ENCODE measurements at places on chromosomes 5 and 9.

DNA sequence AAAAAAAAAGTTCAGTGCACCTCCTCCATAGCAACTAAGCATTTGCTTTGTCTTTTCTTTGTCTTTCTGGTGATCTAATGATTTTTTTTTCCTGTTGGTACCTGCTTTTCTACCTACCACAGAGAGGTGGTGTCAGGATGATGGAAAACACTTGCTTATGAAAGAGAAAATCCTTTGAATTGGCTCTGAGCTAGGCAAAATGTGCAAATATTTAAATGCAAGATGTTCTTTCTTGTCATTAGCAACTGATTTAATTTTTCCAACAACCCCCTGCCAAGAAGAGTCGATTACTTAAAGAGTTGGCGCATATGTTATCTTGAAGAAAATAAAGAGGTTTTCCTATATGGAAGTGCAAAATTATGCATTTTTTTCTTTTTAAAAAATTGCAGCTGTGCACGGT, 37.7 kb downstream of the TNC start:
- no peak for DNase-seq

GRCh38 chr5:65858316-65858715, 68.1 kb upstream of the ERBIN start:
- no peak for DNase-seq

DNA sequence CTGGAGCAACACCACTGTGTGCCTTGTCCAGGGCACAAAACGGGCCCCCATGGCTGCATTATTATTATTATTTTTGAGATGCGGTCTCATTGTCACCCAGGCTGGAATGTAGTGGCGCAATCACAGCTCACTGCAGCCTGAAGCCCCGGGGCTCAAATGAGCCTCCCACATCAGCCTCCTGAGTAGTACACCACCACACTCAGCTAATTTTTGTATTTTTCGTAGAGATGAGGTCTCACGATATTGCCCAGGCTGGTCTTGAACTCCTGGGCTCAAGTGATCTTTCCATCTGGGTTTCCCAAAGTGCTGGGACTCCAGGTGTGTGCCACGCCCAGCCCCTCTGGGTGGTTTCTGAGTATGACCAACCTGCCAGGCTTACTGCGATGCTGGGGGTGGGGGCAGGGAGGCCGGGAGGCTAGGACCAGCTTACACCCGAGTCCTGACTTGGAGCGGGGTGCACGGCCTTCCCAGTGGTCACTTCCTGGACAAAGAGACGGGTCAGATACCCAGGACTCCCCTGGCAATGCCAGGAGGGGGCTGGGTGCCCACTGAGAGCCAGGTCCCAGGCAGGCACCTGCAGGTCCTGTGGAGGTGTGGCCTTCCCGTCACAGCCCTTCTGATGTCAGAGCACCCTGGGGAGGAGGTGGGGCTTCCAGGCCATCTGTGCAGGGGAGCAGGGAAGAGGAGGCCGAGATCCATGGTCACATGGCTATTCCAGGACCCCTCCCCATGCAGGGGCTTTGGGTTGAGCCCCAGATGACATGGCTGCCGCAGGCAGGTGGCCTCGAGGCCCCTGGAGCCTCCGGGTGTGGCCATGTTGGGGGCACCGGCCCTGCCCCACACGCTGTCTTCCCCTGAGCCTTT, 8.3 kb upstream of the NRARP start:
- DNase-seq: no peak

DNA sequence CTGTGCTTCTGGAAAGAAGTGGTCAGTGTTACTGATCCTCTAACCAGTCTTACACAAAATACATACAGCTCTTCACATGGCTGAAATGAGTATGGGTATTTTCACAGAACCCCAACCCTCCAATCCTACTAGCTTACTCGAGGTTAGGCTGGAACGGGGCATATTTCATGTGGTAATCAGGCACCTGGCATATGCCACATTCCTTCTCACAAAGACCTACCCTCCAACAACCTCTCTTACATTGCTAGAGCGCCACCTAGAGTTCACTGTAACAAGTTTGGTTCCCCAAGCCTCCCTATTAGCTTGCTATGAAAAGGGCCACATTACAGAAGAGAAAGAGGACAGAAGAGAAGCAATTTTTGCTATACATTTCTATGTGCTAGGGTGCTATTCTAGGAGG, 597.3 kb downstream of the PRELID2 start:
- DNase-seq: no peak

DNA sequence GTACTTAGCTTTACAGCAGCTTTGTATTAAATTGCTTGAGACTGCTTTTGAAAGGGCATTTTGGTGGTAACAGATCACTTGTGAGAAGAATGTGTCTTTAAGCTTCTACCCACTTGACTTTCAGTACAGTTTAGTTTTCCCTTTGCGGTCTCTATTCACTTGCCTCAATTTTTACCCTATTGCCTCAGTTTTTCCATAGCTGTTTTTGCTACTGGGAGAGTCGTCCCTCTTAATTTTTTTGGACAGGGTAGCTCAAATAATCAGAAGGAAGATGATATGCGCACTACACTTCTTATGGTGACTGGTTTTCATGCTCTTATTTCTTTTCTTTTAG, 18.8 kb downstream of the UGCG start:
- no peak for DNase-seq

DNA sequence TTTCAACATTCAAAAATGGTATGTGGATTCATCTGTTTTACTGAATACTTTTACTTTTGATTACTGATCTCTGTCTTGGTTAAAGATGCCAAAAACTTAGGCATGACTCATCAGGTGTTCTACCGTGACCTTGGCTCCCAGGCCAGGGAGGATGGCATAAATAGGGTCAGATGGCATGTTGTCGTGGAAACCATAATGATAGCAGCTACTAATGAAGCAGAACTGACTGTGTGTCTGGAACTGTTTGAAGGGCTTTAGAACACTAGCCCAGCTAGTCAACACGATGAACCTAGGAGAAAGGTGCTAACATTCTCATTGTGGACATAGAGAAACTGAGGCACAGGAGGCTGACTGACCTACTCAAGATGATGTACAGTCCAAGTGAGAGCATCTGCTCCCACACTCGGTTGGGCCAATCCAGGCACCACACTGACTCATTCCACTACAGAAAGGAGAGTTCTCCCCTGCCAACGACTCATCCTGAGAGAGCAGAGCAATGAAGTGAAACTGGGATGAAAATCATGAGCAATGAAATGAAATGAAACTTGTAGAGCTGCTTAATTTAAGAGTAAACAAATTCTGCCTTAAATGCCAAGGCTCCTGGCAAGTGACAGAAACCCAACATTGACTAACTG, 116.0 kb downstream of the TENT4A start:
- no peak for DNase-seq

DNA sequence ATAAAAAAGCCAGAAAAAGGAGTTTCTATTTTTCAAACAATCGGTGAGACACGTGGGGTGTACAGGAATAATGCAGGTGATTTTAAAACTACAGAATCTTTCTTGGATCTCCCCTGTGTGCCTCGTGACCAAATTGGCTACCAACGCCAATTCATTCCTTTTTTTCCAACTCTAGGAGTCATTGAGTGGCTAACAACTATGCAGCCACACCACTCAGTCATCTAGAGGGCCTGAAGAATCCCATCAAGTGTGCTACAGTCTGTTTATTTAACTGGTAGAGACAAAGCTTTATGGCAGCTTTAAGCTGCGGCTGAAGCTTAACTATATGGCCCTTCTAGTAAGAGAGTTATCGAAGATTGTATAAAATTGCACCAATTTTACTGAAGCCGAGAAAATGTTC, 113.1 kb upstream of the NIPBL start:
- DNase-seq: no peak

DNA sequence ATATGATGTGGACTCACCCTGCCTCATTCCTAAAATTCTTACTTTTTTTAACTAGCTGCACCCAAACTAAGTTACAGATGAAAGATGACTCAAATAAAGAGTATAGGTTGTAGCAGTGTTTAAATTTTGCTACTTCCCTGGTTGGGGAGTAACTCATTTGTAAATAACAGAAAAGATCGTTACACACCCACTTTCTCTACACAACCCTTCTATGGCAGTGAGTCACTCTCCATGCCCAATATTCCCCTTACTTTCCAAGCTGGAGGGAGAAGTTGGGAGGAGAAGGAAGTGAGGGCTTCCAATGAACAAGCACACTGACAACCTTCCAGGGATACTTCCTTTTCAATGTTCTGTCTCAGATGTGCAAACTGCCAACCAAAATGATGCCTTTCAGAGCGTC, 1.9 kb downstream of the RASEF start:
- DNase-seq: no peak

DNA sequence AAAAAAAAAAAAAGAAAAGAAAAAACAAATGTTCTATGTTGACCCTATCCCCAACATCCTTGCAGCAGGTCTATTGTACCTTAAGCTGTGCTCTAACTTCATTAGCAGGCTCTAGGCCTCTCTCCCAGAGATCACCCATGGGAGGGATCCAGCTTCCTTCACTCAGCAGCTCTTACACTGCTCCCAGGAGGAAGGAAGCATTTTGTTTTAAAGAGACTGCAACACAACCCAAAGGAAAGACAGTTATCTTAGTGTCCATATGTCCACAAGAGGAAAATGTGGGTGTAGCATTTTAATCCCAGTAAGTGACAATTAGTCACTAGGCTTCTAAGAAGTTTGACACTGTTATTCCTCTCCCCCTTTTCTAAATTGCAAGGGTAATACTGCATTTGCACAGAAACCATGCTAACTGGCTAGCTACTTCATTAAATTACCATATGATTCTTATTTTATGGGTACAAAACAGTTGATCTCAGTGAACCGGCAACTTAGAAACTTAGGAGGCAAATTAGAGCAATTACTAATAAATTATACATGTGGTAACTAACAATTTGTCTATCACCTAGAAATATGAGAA, 58.8 kb downstream of the MARCHF3 start:
- no peak for DNase-seq

GRCh38 chr5:115775999-115776398, 40.5 kb downstream of the CDO1 start:
- no peak for DNase-seq

DNA sequence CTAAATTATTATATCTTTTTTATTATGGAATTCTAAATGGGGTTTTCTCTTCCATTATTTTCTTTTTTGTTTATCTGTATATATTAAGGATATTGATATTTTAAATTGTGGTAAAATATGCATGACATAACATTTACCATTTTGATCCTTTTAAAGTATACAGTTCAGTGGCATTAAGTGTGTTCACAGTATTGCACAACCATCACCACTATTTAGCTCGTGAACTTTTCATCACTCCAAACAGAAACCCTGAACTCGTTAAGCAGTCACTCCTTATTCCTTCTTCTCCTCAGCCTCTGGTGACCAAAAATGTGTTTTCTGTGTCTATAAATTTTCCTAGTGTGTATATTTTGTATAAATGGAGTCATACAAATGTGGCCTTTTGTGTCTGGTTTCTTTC, 188.2 kb downstream of the CCDC171 start:
- DNase-seq: no peak

GRCh38 chr9:134071149-134071548, 3.3 kb upstream of the BRD3 start:
- DNase-seq: peak; percentile 62

GRCh38 chr5:56356836-56357160, 123.7 kb upstream of the ANKRD55 start:
- DNase-seq: no peak

GRCh38 chr9:72949244-72949582, 3.6 kb downstream of the ALDH1A1 start:
- DNase-seq: no peak

DNA sequence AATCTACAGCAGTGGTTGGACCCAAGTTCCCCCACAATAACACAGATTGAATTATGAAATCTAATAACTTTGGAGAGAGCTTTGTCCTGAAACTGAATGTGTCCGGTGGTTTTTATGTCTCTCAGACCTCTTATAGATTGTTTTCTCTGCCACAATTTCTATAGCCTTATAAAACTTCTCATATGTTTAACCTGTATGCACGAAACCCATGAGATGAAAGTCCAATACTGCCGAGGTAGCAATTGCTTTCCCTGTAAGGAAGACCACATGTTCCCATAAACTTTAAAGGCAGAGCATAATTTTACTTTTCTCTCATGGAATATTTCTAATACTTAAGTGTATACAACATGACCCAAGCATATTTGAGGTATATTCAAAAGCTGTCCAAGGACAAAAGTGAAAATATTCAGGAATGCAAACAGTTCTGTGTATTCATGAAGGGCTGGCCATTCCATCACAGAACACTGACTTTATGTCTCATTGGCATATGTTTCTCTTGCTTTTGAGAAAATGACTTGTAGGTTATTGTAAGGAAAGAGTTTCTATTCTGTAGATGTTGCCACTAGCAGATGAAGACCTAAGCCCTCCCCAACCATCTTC, 94.4 kb upstream of the TLE4 start:
- no peak for DNase-seq

- DNase-seq: no peak
Measured at GRCh38 chr5:109694451-109694891, 4.7 kb downstream of the MAN2A1 start.

GRCh38 chr5:57219386-57219785, 45.5 kb downstream of the GPBP1 start:
- DNase-seq: no peak

- no peak for DNase-seq
Measured at GRCh38 chr5:154517181-154517580, 39.2 kb upstream of the HAND1 start.

- DNase-seq: no peak
Measured at GRCh38 chr5:178849316-178849715, 10.4 kb upstream of the ZNF354B start.

DNA sequence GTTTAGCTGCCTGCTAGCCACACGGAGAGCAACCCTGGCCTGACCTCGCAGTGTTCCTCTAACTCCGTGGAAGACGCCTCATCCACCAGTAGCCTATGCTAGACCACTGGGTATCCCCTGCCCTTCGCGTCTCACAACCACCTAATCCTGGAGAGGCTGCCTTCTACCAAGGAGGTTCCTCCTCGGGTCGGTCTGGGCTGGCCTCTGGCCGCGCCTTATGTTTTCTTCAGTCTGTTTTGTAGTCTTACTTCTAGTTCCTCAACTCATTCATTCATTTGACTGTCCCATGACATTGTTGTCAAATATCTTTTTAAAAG, 1.6 kb upstream of the TPM2 start:
- DNase-seq: no peak

- no peak for DNase-seq
Measured at GRCh38 chr5:90359073-90359920, 50.3 kb downstream of the CETN3 start.

- DNase-seq: no peak
Measured at GRCh38 chr9:124551472-124552272, 44.5 kb upstream of the NR5A1 start.

DNA sequence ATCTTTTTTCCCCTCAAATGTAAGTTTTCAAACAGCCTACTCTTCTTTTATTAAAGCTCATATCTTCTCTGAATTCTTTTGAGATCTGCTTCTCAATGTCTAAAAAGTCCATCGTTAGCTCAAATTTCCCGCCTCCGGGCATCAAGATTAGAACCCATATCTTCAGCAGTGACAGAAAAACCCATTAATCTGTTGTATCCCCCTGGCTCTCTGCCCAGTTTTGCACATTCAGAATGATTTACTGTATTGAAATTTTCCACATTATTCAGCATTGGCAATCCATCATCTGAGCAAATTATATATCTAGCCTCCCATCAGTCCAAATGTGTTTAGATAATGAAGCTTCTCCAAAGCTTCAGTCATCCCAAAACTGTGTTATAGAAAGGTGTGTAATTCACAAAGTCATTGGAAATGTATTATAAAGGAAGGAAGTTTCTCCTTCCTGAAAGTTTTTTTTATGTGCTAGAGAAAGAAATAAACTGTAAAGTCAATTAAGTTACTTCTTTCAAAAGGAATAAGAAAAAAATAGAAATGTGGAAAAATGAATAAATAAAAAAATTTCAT, 849.9 kb downstream of the MAT2B start:
- DNase-seq: no peak

- DNase-seq: no peak
Measured at GRCh38 chr9:125771037-125771436, 23.9 kb downstream of the PBX3 start.

Measured in coronary artery (tissue), 2 donors.